HCT116 (cell line): ENCODE measurements at places on chromosomes 16 and 17. TPM values are rescaled to one million over a fixed set of nuclear protein-coding genes. Genes with fewer than 3 reads are reported as not detected.

DNA sequence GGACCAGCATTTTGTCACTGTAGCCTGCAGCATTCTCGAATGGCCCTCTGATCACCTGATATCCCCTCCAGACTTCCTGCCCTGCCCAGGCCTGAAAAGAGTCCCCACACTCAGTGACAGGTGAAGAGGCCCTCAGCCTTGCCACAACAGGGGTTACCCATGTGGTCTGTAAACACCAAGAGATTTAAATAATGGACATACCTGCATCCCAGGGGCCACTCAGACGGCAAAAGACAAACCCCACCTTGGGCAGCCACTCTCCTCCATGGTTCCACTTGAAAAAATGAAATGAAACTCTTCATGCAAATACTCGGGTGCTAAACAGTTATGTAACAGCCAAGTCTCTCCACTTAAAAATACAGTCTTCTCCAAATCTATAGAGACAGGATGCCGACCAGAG, 22.9 kb upstream of the PECAM1 start:
- DNase-seq = no peak

DNA sequence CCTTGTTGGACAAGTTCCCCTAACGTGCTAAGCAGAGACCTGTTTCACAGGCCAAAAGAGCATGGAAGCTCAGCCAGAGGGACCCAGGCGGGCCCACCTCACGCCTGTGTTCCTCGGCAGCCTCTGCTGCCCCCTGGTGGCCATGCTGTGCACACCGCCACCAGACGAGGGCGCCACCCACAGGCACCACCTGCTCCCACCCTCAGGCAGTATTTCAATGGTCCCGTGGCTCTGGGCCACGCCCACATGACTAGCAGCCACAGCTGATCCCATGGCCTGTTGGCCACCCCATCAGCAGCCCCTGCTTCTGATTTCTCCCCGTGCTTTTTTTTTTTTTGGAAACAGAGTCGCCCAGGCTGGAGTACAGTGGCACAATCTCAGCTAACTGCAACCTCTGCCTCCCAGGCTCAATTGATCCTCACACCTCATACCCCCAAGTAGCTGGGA, 18.9 kb downstream of the MPG start:
- peak; percentile 41 for DNase-seq

DNA sequence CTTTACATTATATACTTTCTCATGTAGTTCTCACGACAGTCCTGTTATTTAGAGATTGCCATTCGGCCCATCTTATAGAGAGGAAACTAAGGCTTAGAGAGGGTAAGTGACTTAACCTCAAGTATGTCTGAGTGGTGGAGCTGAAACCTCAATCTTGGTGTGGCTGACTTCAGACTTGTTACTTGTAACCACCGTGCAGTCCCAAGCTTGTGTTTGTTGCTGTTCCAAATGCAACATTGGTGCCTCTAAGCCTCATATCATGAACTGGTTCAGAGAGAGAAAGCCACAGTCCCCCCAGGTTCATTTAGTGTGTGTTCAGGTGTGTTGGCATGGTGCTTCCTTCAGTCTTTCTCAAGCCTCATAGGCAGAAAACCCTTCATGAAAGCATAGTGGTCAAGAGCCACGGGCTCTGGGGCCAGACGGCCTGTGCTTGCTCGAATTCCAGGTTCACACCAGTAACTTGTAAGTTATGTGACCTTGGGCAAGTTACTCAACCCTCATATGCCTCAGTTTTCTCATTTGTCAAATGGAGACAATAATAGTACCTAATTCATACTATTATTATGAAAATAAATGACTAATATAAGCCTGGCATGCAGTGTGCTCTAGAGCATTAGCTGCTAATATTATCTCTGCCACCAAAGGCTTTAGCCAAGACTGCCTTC, 39.9 kb downstream of the CDH1 start:
- no peak for DNase-seq

GRCh38 chr16:28935346-28935745, 3.6 kb downstream of the CD19 start:
- no peak for DNase-seq

DNA sequence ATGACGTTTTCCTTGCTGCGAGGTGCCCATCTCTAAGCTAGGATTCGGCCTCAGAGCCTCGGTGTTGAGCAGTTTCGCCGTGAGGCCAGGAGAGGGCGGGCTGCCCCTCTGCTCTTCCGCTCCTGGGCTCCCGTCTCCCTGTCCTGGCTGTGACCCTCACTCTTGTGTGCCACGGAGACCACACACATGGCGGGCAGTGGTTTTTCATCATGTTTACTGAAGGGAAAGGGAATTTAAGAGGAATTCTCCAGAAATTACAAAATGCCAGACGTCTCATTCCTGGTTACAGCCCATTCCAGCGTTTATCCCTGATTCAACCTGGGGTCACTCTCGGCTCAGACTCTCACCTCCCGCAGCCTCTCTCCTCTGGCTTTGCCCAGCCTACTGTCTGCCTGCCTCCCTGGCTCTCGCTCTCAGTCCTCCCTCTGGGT, 96.8 kb upstream of the ELAC2 start:
- DNase-seq = peak; percentile 13

- DNase-seq = no peak
These were observed 115.5 kb upstream of the SMURF2 start for GRCh38 chr17:64777415-64778239.

DNA sequence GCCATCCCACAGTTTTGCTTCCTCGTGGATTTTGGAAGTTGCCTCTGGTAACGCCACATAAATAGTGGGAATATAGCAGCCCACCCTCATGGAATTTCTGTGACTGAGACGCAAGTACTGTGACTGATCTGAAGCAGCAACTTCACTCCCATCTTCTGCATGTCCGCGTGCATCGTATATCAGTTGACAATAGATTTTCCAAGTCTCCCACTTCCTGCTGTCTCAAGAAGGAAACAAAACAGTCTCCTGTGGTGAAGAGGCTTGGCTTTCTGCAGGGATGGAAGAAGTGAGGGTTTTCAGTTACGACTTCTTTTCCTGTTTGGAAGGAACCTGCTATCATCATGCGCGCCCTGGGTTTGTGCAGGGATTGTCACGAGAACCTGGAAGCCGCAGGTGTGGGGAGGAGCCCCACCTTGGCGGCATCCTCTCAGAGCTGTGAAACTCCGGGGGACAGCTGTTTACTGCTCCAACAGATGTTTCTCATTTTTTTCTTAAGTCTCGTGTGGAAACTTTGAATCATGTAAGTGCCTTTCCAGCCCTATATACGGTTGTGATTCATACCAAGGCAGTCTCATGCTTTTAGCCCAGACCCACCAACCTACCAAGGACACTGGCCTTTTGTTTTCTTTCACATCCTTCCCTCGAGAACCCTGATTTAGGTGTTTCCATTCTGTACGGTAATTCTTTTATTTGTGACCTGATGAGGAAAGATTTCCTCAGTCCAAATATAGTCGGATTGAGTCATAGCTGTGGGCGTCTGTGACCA, 57.5 kb downstream of the WIPI1 start:
- no peak for DNase-seq

DNA sequence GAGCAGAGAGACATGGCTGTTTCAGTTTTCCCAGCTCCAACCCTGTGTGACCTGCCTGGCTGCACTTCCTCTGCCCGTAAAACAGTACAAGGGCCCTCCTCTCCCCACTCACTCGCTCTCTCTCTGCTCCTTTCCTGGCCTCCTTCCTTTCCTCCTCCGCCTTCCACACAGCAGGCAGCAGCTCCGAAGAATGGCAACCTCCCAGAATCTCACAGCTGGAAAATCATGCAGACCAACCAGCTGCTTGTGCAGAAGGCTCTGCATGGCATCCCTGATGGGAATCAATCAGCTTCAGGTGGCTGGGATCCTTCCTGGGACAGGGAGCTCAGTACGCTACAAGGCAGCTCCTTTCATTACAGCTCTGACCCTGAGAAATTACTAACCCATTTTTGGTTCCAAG, 27.4 kb downstream of the TMEM132E start:
- no peak for DNase-seq

PRRT2 gene
- 4.0 TPM for total RNA-seq

CD300LF gene
- not detected for total RNA-seq

PRAC1 gene
- total RNA-seq = not detected

TPSG1 gene
- not detected for total RNA-seq

ZNF423 gene
- total RNA-seq = 0.22 TPM

SLC5A2 gene
- 0.10 TPM for total RNA-seq

DERL2 gene
- total RNA-seq = 45.6 TPM

CRISPLD2 gene
- total RNA-seq = 4.6 TPM
